Stimulated activated CD4-positive, alpha-beta T cell treated with anti-CD3 and anti-CD28 coated beads, Interleukin-12 subunit alpha, Interleukin-12 subunit beta, amount 100 ng/mL, for 4 hours (primary cell): ENCODE measurements at places on chromosomes 5 and 9.

GRCh38 chr9:104798209-104798995 lies 34.5 kb downstream of the NIPSNAP3B start:
- DNase-seq, result no peak

GRCh38 chr5:1089146-1089545 lies 22.7 kb downstream of the SLC12A7 start:
- no peak for DNase-seq

DNA sequence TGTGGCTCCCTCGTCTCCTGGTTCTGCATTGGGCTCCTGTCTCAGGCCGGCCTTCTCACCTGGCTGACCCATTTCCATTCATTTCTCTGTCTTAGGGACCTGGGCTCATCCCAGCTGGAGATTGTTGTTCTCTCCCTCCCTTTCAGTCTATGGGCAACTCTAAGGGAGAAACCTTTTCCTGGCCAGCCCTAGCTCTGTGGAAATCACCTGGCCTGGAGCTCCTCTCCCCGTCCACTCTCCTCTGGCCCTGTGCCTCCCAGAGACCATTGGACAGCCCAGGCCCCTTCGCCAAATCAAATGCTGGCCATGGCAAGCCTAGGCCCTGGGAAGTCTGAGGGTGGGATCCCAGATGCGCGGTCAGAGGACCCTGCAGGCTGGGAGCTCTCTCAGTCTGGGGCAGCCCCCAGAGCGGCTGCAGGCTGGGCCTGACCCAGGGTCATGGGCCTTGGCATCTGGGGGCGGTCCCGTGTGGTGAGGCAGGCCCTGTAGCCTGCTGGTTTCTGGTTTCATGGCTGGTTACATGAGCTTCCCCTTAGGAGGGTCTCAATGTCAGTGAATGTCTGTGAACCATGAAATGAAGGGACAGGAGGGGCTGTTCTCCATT lies 253.5 kb downstream of the AOPEP start:
- no peak for DNase-seq

GRCh38 chr5:7169240-7169878 lies 226.6 kb upstream of the ADCY2 start:
- DNase-seq, result no peak

- DNase-seq, result no peak
Observed at GRCh38 chr5:66882606-66883227, 286.5 kb downstream of the MAST4 start.

DNA sequence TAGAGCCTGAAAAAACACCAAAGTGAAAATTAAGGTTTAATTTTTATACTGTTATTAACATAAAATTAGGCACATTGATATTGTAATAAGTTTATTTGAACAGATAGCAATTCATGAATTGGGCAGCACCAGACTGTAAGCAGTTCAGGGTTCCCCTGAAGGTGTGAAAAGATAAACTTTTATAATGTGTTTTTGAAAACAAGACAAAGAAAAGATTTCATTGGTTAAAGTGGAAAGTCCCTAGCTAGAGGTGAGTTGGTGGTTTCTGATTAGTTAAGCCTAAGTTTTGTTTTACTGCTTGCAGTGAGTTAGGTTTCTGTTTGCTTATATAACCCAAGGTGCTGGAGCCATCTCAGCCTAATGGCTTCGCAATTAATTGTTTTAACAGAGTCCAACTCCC lies 96.5 kb upstream of the RPS23 start:
- DNase-seq, result no peak

GRCh38 chr5:64458948-64459347 lies 46.9 kb upstream of the RGS7BP start:
- no peak for DNase-seq

DNA sequence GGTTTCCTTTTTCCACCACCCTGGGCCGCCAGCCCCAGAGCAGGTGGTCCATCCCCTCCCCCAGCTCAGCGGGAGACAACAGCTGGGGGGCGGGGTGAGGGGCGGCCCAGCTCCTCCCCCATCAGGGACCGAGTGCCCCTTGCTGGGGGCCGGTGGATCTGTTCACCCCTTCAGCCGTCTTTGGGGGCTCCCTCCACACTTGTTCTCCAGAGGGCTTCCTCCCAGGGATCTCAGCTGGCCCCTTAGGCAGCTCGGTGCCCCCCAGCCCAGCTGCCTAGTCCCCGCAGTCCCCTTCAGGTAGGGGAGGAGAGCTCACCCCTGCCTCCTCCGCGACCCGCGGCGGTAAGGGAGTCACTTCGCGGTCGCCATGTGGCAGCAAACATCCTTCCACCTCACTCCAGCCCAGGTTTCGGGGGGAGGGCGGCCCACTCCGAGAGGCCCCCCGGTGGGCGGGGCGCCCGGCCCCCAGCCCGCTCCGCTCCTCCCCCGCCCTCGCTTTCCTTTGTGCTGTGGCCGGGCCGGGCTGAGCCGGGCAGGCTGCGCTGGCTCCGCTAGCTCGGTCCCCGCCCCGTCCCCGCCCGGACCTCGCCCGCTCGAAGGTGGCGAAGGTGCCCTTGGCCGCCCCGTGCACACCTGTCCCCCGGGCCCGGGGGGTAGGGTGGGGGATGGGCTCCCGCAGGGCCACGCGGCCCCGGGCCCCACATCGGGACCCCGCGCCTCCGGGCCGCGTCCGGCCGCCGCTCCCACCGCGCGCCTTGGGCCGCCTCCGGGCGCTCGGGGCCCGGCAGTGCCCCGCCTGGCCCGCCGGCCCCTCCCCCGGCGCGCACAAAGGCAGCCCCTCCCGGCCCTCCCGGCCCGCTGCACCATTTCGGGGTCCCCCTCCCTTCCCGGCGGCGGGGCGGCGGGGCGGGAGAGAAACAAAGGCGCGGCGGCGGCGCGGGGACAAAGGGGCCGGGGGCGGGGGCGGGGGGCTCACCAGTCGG lies 683 bp downstream of the DBN1 start:
- DNase-seq, result peak; percentile 50

- DNase-seq, result no peak
Observed at GRCh38 chr5:88245241-88245892, 23.3 kb downstream of the TMEM161B start.

DNA sequence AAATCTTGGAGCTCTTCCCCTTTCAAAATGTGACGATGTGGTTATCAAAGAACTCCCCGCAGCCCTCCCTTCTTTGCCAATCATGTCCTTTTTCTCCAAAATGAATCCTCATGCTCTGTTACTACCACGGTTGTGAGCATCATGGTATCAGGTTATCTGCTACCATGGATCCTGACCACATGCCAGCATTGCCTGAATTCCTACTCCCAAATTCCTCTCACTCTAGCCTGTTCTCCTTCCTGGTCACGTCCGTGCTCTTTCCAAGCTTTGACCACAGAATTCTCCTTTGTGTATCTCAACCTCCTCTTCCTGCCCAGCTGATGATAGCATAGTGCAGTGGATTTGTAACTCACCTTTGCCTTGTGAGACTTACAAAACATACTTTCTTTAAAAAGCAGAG lies 59.5 kb upstream of the FBXL7 start:
- DNase-seq, result no peak

GRCh38 chr9:36548454-36548853 lies 24.2 kb upstream of the MELK start:
- no peak for DNase-seq

DNA sequence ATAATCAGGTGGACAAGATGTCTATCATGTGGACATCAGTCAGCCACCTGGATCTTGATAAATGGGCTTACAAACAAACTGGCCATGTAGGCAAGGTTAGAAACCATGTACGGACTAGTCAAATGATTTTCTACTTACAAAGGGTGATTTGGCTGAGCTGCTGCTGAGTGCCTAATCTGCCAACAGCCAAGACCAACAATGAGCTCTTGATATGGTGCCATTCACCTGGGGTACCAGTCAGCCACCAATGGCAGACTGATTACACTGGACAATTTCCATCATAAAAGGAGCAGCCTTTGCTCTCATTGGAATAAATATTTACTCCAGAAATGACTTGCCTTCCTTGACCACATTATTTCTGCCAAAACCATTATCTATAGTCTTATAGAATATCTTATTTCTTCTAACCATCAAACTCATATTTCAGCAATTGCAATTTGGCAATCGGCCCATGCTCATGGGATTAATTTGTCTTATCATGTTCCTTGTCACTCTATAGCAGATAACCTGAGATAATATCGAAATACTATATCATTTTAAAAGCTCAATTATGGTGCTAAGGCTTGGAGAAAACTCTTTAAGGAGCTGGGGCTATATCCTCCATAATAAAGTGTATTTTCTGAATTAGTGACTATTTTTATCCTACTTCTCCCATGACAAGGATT lies 135.1 kb downstream of the SLC25A46 start:
- no peak for DNase-seq

DNA sequence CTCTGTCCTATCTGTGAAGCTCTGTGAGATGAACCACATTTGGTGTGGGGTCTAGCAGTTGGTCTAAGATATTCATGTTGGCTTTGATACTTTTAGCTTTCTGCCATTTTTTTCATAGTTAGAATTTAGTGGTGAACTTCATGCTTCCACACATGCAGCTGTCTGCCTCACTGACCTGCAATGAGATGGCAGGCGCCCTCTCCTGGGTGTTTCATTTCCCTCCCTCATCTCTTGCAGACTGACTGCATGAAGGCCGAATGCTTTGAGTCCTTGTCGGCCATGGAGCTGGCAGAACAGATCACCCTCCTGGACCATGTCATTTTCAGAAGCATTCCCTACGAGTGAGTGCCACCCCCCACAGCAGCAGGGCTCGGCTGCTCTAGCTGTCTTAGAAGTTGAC lies 26.1 kb upstream of the CKMT2 start:
- DNase-seq, result no peak

DNA sequence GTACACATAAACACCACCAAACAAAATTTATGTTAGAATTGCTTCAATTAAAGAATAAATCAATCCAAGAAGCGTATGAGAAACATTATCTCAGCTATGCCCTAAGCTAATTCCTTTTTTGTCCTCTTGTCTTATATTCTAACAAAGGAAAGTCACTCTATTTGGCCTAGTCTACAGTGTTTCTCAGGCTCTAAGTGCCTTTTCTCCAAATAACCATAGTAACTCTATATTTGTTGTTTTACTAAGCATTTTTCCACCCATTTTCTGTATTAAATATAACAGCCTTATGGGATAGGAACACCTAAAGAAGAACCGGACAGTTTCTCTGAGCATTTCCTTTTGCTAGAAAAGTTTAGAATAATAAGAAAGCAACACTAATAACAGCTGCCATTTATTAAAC lies 120.1 kb upstream of the MTAP start:
- DNase-seq, result no peak

DNA sequence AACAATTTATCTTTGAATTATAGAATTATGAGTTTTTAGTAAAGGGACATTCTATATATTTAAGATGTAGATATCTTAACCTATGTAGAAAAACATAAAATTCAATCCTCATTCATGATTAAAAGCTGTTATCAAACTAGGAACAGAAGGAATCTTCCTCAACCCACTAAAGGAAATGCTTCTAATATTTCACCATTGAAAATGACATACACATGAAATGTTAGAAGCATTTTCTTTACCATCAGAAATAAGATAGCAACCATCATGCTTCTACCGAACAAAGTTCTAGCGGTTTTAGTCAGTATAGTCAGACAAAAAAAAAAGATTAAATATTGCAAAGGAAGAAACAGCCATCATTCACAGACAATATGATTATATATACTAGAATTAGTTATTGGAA lies 32.2 kb downstream of the SHOC1 start:
- no peak for DNase-seq

- no peak for DNase-seq
Observed at GRCh38 chr9:16640649-16641048, 229.8 kb downstream of the BNC2 start.

DNA sequence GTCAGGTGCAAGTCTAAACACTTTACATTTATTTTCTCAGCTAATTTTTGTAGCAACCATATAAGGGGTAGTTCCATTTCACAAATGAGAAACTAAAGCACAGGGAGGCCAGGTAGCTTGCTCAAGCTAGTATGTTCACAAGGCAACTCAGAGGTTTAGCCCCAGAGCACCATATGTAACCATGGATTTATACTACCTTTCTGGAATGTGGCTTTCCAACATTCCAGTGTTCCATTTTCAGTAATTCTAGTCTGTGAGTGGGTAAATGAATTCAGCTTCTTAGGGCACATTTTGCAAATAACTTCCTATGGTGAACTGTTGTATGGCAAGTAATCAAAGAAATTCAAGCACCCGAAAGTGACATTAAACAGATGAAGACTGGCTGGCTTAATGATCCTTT lies 25.0 kb upstream of the CAST start:
- no peak for DNase-seq

DNA sequence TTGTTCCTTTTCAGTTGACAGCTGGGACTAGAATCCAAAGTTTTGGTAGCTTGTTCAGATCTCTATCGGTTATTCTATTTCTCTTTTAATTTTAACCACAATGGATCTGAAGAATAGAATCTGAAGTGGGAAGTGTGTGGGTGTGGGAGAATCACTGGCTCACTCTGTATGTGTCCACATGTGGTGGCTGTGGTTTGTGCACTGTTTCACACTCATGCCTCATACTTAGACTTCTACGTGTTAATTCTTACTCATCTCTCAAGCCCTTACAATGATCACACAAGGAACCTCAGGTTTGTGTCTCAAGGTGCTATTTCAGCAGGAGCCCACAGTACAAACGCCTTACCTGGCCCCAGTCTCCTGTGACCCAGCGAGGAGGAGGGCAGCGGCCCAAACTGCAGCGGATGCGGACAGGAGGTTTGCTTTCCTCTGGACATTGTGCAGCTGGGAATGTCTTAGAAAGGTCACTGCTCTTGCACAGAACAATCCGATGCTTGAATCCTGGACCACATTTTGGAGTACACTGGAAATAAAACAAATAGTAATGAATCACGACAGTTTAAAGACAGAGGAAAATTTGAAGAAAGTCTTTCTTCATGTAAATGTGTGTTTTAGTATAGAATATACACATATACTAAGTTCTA lies 309.1 kb downstream of the ADAMTS6 start:
- peak; percentile 13 for DNase-seq

- no peak for DNase-seq
Observed at GRCh38 chr9:109320331-109320741, 523 bp downstream of the EPB41L4B start.

GRCh38 chr5:26812714-26813113 lies 225.7 kb downstream of the CDH9 start:
- DNase-seq, result no peak

DNA sequence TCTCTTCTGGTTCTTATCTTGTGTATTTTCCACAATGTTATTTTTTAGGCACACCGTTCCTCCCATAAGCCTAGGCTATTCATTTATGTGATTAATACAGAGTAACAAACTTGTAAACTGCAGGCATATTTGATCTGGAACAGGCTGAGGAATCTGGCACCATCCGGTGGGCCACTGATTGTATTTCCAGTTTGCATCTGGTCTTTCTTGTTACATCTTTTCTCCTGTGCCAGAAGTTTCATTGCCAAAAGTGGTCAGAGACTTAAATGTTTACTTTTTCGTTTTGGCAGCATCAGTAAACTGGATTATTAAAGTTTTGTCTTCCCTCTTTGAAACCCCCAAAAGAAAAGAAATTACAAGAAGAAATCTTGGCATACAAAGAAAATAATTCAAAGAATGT lies 17.9 kb upstream of the ZCCHC7 start:
- no peak for DNase-seq

DNA sequence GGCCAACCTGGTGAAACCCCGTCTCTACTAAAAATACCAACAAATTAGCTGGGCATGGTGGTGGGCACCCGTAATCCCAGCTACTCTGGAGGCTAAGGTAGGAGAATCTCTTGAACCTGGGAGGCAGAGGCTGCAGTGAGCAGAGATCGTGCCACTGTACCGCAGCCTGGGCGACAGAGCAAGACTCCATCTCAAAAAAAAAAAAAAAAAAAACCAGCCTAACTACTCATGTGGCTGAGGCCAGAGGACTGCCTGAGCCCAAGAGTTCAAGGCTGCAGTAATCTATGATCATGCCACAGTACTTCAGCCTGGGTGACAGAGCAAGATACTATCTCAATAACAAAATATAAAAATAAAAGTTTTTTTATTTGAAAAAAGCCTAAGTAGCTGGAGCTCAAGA lies 3.2 kb downstream of the UBTD2 start:
- DNase-seq, result no peak
